ENCODE measurements at places on chromosomes 7 and 10.
A peak's percentile ranks its signal among the peaks of the same experiment; 100 is the strongest.

GRCh38 chr7:21357151-21358097 is 70.5 kb upstream of the SP4 start:
- DNase-seq: no peak

DNA sequence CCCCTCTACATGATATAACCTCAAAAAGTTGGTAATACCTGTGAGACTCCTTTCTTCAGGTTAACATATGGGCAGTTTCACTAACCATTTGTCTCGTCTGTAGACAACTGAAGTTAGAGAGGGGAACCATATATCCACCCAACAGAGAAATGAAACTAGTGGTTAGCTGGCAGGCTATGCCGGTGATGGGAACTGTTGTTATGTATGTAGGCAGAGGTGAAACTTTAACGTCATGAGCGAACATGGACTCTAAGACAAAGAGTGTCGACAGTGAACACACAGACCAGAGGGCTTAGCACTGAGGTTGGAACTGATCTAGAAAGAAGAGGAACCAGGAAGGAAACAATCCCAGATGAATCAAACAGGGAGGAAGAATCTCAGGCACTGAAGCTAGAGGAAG is 112.4 kb downstream of the ELMO1 start:
- DNase-seq: peak; percentile 65

GRCh38 chr7:148935451-148935850 is 51.4 kb upstream of the EZH2 start:
- DNase-seq: no peak

DNA sequence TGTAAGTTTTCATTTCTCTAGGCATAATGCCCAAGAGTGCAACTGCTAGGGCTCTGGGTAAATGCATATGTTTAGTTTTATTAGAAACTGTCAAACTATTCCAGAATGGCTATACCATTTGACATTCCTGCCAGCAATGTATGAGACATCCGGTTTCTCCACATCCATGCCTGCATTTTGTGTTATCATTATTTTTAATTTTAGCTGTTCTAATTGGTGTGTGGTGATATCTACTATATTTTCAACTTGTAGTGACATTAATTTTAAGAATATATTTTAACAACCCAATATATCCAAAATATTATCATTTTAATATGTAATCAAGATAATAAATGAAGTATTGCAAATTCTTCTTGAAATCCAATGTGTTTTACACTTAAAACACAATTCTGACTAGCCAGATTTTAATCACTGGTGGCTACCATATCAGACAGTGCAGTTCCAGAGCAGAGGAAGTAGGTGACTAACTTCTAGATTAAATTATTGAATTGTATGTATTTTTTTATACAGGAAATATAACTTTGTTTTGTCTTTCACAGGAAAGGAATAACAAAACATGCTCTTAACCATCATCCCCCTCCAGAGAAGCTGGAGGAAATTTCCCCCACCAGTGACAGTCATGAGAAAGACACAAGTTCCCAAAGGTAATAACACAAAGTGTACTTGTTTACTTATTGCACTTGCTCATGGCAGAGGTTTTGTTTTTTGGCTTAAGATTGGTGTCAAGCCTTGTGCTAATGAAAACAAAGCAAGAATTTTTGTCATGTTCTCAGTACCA is 6.4 kb downstream of the FAM149B1 start:
- DNase-seq: no peak

GRCh38 chr10:80464557-80465450 is 10.7 kb downstream of the TSPAN14 start:
- no peak for DNase-seq

DNA sequence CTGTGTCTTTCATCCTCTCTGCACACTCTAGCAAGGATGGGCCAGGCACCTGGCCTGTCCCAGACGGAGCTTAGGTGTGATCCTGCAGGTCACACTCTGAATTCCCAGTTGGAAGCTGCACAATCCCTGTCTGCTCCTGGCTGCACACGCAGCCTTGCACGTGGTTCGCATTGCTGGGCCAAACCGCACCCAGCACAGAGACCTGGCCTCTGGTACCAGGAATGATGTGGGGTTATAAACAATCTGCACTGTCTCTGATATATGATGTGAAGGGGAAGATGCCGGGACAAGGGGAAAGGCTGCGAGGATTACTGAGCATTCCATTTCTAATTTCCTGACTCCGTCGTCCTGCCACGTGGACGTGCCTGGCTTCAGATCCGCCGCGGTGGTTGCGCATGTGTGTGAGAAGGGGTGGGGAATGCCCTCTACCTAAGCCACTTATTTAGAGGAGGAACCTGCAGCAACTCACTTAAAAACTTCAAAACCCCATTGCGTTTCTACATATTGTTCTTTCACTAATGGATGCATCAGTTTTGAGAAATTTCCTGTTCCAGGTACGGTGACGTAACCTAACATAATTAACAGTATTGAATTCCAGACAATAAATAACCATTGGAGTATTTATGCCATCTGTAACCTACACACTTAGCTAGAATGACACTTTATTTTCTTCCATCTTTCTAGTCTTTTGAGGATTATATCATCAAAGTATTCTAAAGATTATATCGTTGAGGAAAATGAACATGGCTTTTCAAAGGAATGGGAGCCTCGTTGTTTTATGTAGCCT is 559.7 kb upstream of the MGMT start:
- no peak for DNase-seq

- DNase-seq: no peak
Measured at GRCh38 chr7:101273206-101273605, 28.3 kb upstream of the FIS1 start.

DNA sequence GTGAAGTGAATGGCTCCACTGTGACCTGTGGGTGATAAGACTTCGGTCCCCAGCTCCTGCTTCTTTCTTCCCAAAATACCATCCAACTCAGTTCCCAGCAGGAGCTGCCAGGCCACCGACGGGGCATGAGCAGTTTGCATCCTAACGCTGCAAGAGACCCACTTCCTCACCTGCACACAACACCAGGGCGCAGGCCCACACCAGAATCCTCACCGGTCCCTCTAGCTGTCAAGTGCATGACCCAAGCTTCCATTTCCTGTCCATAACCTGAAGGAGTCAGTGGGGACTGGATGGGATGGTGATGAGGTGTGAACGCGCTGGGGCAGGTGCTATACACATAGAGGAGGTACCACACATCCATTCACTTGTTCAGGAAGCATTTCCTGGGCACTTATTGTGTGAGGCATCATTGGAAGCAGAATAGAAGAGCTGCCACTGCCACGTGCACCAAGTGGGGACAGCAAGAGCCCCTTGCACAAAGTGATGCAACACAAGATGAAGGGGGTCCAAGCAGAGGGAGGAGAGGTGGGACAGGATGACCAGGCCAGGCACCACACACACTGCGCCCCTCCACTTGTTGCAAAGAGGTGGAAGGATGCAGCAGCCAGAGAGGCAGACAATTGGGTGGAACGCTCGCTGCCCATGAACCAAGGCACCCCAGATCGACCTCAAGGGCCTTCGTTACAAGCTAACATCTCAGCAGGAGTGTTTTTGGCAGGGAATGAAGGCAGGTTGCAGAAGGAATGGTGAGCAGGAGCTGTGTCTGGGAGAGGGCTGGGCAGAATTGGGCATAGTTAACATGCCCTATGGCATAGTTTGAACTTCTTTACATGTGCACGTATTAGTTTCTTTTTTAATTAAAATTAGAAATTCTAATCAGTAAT is 605.8 kb upstream of the MGMT start:
- DNase-seq: no peak

GRCh38 chr7:6478186-6478585 is 30.4 kb upstream of the DAGLB start:
- no peak for DNase-seq

GRCh38 chr10:116668018-116668417 is 47.3 kb downstream of the PNLIPRP2 start:
- no peak for DNase-seq

- DNase-seq: no peak
Measured at GRCh38 chr7:142807855-142808460, 37.2 kb downstream of the PRSS2 start.

DNA sequence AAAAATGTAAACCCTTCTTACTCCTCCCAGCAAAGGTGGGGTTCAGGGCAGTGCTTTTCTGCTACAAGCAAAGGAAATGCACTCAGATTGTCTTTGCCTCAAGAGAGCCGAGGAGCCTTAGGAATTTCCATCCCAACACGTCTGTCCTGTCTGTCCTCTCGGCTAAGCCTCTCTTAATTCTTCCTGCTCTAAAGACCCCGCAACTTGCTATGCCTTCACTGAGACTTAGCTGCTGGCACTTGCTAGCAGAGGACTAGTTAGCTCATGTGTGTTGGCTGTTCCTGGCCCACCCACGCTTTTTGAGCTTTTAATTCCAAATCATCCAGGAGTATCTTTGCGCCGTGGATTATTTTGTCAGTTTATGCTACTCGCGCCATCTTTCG is 481 bp upstream of the NPM3 start:
- DNase-seq: no peak

DNA sequence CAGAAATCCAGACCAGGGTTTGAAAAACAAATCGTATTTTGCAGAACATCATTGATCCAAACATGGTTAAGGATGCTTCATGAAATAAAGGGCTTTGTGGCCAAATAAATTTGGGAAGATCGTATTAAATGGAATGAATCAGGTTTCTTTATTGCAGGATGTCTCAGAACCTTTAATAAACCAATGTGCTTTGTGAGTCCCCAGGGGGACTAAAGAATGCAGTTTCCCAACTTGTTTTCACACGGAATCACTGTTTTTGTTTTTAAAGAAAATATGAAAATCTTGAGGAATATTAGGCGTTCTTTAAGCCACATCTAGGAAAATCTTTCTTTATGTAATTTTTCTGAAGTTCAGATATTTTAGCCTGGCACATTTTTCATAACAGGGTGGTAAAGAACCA is 16.8 kb upstream of the CCDC172 start:
- no peak for DNase-seq
